ENCODE measurements at places on chromosomes 13 and 19.

DNA sequence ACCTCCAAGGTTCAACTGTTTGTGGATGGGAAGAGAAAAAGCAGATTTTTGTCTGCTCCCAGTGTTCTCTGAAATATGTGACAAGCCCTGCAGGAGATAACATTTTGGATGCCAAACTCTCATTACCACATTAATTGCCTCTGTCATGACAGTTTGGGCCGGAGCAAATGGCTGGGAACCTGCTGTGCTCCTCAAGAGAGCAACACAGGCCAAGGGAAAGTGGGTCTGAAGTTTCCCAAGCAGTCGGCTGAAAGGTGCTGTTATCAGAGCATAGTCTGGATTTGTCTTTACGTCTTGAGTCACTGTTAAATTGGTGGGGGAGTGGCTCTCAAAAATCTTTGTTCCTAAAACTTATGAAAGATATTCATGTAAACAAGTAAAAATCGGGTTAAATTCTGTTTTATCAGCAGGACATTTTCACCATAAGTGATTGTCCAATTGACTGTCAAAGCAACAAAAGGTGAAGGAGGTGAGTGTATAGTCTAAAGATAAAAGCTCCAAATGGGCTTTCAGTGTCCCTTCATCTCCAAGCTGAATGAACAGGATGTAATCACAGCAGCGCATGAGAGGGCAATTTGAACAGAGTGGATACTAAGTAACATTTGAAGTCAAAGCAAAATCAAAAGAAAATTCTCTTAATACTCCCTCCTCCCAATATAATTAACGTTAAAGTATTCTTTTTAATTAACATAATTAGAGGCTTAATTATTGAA is 844.8 kb downstream of the PCDH17 start:
- no peak for DNase-seq

- no peak for DNase-seq
These were observed 15.0 kb upstream of the CLN5 start for GRCh38 chr13:76976929-76977328.

- no peak for DNase-seq
These were observed 63.4 kb downstream of the SLAIN1 start for GRCh38 chr13:77760893-77761292.

DNA sequence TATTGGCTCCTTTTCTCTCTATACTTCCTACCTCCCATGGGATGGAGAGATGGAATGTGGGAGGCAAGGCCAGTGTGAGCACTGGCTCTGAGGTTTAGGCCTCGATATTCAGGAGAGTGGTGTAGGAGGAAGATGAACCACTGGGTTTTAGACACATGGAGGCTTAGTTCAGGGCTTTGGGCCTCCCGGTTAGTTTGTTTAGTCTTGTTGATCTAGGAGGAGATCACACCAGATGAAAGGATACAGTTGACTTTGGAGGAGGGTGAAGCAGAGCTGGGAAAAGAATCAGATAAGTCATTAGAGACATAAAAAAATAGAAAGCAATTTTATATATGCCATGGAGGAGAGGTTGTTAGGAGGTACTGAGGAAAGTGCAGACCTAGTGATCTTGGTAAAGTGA is 30.9 kb downstream of the RNASEH2B start:
- DNase-seq = no peak

Measured in colonic mucosa (tissue), 4 donors.